HL-60 (cell line): ENCODE measurements at places on chromosomes 2 and 18.

DNA sequence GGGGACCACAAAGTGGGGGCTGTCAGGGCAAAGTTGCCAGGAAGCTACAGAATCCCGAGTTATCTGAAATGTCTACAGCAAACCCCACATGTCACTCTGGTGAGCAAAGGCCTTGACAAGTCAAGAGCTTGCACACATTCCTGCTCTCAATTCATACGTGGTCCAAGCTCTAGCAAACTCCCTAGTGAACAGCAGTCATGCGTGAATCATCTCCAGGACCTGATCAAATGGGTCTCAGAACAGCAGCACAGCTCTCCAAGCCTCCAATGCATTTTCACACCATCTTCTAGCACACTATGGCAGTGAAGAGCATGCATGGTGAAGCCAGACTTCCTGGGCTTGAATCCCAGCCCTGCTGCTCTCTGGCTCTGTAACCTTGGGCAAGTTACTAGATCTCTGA is 68.5 kb downstream of the MYO5B start:
- no peak for DNase-seq

- no peak for DNase-seq
These were observed at the start of gene VWA3B for GRCh38 chr2:98086491-98087446. Gene VWA3B, plus strand, starts transcription at chr2:98087167. Its CDS starts 5,926 bp downstream, at chr2:98093093.

DNA sequence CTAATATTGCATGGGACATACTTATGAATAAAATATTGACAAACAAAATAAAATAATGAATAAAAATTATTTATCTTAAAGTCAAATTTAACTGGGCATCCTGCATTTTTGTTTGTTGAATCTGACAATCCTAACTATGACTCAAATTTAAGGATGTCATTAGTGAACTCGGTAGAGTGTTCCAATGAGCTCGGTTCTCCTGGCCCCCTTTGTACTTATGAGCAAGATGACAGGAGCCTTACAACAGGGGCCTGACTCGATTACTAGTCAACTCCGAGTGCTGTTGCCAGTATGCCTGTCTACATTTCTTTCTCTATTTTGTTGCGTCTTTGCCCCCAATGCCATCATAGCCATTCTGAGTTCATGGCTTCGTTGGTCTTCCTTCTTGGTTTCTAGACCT is 40.3 kb downstream of the HRH4 start:
- no peak for DNase-seq

DNA sequence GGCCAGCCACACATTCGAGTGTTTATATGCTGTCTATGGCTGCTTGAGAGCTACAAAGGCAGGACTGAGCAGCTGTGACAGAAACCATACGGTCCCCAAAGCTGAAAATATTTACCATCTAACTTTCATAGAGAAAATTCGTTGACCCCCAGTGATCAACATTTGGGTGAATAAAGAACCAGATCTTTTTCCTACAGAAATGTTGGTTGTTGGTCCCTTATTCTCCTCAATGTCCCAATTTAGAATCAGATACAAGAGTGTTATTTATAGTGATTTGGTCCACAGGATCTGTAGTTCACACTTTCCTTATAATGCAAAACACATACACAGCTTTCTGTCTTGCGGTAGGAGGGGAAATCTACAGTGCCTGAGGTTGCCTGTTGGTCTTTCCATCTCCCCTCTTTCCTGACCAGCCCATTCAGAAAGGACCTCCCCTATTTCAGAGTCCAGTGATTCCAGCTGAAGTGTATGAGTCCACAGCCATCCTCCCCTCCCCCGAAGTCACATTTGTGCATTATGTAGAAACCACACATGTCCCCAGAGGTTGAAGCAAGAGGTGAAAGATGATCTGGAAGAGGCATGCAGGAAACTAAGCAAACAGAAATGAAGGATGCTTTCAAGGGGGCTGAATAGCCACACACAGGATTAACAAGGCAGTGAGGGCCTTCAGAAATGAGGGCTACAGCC is 61.9 kb downstream of the SPRED2 start:
- no peak for DNase-seq

- DNase-seq: no peak
These were observed 14.0 kb downstream of the CYP20A1 start for GRCh38 chr2:203252818-203253217.

GRCh38 chr18:48963586-48964470 is 13.1 kb upstream of the SMAD7 start:
- no peak for DNase-seq

DNA sequence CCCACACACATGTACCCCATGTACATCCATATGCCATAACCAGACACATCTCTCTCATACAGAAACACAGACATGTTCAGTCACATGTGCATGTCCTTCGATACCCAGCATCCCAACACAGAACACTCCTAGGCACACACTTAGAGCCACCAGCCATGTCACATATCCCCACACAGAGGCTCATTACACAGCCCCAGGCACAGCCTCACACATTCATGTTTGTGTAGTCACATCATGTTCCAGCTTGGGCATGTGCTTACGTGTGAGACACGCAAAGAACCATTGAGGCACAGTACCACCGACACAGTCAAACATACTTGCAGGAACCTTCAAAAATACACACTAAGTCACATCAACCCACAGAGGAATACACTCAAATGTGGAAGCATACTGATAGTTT is 17.3 kb downstream of the FBXO41 start:
- no peak for DNase-seq

GRCh38 chr2:17643031-17643615 is 102.6 kb downstream of the VSNL1 start:
- no peak for DNase-seq

DNA sequence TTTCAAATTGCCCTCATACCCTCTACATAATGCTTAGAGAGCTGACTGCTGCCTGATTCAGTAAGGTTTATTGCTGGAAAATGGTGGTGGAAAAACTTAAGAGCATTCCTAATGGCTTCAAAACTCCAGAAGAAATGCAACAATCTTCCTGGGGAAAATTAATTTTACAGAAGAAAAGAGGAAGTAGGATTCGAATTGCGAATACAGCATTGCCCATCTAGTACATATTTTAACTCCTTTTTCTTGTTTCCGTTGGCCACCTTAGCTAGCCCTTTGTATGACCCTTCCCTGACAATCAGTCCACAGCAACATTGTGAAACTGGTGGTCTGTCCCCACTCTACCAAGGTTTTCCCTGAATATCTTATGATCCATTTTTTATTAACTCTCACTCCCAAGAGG is 224.7 kb downstream of the MTX2 start:
- DNase-seq: no peak

DNA sequence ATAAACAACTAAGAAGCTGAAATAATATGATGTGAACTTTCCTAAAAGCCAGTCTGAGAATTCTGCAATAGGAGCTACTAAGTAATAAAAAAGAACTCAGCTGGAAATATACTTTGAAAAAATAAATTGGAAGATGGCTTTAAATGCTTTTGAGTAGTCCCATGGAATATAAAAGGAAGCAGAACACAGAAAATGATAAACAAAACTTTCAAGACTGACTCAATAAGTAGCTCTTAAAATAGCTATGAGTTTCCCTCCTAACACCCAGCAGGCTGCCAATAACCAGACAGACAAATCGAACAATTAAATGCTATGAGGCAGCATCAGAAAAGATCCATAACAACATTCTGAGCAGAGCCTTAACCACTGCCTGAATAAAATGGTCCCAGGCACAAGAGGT is 319.9 kb downstream of the DPP10 start:
- DNase-seq: no peak

- DNase-seq: no peak
These were observed 87.7 kb downstream of the PTGR3 start for GRCh38 chr18:75121266-75121665.

- no peak for DNase-seq
These were observed 33.5 kb downstream of the DAPL1 start for GRCh38 chr2:158828378-158829164.

- DNase-seq: no peak
These were observed 496.1 kb upstream of the MYT1L start for GRCh38 chr2:2827046-2827636.

DNA sequence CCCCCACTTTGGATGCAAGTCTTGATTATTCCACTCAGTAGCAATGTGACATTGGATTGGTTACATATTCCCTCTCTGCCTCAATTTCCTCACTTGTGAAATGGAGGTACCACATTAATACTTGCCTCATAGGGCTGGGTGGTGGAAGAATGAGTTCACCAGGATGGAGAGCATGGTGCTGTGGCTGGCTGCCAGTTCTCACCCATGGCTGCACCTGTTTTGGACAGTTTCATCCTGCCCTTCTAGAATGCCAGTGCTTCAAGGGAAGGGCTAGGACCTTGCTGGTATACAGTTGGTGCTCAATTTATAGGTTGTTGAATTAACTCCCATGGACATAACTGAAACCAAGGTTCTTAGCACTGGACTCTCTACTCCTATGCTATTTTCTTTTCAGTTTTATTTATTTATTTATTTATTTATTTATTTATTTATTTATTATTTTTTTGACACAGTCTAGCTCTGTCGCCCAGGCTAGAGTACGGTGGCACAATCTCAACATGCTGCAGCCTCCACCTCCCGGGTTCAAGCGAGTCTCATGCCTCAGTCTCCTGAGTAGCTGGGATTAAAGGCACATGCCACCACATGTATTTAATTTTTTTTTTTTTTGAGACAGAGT is 5.3 kb upstream of the SH3RF3 start:
- no peak for DNase-seq

DNA sequence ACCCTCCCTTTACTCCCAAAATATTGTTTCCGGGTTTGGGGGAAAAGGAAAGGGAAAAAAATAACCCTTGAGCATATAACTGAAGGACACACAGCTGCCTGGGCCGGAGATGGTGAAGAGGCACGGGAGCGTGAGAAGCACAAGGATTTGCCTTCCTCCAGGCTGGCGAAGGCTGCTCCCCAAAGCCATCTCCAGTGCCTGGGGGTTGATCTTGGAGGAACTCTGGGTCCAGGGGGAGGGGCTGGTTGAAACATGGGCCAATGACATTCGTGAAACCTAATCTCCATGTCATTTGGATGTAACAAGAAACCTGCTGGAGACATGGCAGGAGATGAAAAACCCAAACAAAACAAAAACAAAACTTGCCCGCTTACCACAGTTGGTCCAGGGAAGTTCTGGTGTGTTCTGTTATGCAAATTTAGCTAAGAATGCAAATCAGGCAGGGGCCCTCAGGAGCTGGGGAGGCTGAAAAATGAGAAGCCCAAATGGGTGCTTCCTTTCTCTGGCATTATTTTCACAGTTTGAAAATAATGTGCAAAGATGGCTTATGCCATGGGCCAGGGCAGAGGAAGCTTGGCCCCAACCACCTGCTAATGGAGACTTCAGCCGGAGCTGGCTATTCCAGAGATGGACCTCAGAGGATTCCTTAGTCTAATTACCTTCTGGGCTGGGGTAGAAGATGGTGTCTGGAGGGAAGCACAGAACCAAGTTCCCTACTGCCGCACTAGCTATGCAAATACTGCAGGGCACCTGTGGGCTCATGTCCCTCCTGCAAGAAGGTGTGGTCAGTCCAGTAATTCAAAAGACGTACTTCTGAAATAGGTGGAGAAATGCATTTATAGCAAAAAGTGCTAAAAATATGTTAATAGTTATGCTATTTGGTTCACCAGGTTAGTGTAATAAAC is 180.9 kb downstream of the BCL2 start:
- DNase-seq: no peak

DNA sequence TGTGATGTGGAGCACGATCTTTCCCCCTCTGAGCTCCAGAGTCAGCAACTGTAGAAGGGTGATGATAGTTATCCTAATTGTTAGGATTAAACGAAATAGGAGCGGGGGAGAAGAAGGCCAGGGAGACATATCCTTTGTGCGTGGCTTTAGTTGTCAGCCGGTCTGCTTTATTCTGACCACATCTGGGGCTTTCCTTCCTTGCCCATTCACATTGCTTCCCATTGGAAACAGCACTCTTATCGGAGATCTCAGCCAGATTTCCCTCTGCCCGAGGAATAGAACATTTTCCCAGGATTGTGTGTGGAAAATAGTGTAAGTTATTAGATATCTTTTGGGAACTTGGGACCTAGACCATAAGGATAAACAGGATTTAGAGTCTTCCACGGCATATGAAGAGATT is 1.5 kb downstream of the RALB start:
- DNase-seq: no peak

GRCh38 chr2:240983996-240984498 is 14.4 kb upstream of the SNED1 start:
- DNase-seq: no peak

DNA sequence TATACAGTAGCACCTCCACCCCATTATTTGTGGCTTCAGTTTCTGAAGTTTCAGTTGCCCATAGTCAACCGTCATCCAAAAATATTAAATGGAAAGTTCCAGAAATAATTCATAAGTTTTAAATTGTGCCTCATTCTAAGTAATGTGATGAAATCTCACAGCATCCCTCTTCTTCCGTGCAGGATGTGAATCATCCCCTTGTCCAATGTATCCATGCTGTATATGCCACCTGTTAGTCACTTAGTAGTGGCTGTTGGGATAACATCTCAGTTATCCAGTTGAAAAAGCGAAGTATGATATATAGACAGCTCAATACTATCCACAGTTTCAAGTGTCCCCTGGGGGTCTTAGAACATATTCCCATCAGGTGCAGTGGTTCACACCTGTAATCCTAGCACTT is 119.1 kb upstream of the OTX1 start:
- DNase-seq: no peak

DNA sequence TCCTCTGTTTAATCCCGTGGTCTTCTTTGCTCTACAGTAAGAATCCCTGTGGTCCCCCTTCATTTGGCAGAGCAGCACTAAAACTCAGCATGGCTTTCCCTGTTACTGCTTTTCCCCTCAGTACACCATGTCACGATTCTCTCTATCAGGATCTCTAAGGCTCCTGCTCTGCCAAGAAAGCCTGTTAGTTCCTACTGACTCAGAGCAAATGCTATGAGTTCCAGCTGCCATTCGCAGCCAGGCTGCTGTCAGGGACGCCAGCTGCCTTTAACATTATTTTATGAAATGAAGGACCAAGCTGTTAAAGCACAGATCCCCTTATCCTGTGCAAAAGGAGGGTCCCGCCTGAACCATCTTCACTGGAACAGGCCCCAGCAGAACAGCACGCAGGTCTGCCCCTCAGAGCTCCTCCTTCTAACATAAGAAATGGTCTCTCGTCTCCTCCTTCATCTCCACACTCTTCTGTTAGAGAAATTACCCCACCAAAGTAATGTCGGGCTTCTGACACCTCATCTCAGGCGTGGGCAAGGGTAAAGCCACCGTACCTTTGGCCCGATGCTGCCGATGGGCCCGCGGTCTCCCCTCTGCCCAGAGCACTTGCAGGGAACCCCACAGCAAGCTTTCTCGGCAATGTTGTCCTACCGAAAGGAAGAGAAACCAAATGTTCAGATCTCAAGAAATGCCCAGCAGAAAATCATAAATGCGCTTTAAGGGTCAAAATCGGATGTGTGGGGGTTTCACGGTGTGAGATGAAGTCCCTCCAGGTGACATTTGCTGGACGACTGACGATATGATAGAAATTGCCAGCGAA is 52.6 kb downstream of the COL6A3 start:
- DNase-seq: no peak

DNA sequence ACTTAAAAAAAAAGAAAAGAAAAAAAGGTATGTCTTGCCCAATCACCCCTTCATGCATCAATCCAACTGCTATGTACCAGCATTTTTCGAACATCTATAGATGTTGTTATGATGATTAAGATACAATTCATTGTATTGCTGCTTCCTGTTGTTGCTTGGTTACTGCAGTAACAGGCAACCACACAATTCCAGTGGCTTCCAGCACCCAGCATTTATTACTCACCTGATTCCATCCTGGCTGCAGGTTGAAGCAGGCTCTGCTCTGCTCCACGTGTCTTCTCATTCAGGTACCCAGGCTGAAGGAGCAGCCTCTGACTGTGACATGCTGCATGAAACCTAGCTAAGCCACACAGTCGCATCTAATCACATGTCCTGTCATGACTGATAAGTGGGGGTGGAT is 196.9 kb downstream of the INO80D start:
- no peak for DNase-seq

- DNase-seq: peak; percentile 88
These were observed 9.0 kb downstream of the SERTAD2 start for GRCh38 chr2:64644458-64645382.
